ENCODE measurements at places on chromosomes 5 and 9.

DNA sequence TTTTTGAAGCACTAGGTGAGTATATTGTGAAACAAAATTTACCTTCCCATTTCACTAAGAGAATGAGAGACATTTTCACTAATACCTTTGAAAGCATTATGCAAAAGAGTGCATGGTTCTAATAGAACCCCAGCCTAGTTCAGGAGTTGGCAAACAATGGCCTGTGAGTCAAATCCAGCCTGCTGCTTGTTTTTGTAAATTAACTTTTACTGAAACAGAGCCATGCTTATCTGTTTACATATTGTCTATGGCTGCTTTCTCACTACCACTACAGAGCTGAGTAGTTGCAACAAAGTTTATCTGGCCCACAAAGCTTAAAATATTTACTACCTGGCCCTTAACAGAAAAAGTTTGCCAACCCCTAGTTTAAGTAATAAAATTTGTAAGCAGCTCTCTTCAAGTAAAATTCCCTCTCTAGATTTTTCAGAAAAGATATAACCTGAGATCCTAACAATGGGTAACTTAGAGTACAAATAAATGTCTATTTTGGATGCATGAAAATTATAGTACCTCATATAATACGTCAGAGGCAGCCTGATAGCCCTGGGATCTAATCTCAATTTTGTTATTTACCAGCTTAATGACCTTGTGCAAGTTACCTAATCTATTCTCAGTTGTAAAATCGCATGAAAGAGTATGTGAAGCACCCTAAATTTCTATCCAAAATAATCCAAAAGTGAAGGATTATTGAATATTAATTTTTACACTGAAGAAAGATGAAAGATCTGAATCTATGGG, 50.7 kb upstream of the ARL15 start:
- DNase-seq: no peak

- DNase-seq: no peak
Observed at GRCh38 chr9:101639311-101639710, 44.5 kb upstream of the PPP3R2 start.

DNA sequence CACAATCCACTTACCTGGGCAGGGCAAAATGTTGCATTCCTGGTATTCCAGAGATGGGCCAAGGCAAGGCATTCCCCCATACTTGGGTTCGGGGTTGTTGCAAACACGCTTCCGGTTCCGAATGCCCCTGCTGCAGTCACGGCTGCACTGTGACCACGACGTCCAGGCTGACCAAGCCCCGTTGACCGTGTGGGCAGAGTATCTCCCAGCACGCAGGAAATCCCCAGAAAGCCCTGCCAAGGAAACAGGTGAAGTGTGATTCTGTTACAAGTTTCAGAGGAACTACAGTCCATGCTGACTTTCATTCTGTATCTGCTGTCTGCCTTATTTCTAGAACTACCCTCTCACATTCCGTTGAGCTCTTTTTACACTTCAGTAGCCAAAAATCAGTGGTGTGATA, 483.0 kb downstream of the SEMA5A start:
- DNase-seq: no peak

GRCh38 chr5:10476878-10477277, 35.2 kb downstream of the ROPN1L start:
- DNase-seq: no peak

GRCh38 chr9:70830618-70831017, 290.8 kb downstream of the TRPM3 start:
- DNase-seq: no peak

DNA sequence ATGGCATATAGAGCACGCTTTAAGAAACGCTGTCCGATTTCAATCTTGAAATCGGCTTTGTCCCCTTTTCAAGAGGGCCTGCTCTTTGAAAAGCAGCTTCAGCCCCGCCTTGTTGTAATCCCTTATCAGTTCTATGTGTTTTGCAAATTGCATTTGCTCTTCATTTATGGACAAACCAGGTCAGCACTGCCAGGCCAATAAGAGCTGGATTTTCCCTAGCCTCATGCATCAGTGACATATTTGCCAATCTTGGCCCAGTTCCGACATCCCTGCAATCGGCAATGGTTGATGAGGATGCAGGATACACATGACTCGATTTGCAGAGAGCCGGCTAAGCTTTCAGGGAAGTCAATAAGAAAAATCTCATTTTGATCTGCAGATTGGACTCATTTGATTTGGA, 529.1 kb upstream of the CLINT1 start:
- no peak for DNase-seq

- no peak for DNase-seq
Observed at GRCh38 chr9:109742776-109743348, 37.1 kb upstream of the PALM2AKAP2 start.

GRCh38 chr5:101585366-101585765, 682.3 kb upstream of the ST8SIA4 start:
- no peak for DNase-seq

GRCh38 chr9:131735238-131736128, 4.4 kb downstream of the RAPGEF1 start:
- DNase-seq: no peak

- no peak for DNase-seq
Observed at GRCh38 chr5:181120306-181120705, 10.7 kb downstream of the OR2V1 start.

GRCh38 chr9:137286975-137287383, 9.5 kb downstream of the TOR4A start:
- peak; percentile 31 for DNase-seq

DNA sequence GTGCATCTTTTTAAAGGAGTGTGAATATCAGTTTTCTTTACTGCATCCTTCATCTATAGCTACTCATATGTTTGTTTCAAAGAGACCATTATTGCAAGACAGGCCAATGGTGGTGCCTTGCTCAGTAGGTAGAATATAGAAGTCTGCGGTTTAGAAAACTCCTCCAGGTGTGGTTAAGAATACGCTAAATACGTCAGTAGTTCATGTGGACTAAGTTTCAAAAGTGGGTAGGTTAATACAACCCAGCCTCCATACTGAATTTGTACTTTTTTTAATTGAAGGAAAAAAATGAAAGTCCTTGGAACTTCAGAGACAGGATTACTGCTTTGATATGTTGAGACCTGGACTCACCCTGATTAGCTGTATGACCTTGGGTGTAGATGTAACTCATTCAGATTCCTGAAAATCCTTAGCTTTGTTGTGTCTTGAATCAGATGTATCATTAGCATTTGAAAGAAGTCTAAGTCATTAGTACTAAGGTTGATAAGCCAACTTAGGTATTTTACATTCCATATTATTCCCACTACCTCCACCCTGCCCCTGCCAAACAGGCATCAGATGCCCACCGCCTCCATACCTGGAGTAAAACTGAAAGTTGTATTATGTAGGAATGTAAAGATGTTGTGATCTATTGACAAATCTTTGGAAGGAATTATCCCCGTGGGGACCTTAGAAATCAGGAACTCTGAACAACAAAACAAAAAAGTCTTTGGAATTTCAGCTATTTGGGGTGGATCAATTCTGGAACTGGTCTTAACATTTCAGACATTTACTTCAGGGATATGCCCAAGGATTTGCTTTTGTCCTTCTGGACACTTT, 6.1 kb downstream of the BASP1 start:
- no peak for DNase-seq

Data from CD4-positive, alpha-beta T cell treated with Interleukin-21 for 1 hour (primary cell).